H4 (cell line): ENCODE measurements at places on chromosomes 5 and 9. TPM values are rescaled to one million over a fixed set of nuclear protein-coding genes. Genes with fewer than 3 reads are reported as not detected.

- DNase-seq, result no peak
Measured at GRCh38 chr9:76602199-76602598, 143.2 kb downstream of the GCNT1 start.

GRCh38 chr9:70602321-70603019 lies 188.0 kb upstream of the KLF9 start:
- DNase-seq, result peak; percentile 92

Gene GPSM1
- total RNA-seq, result 5.1 and 8.9 TPM in 2 replicates

Gene GHR
- total RNA-seq, result 1.3 and 3.3 TPM in 2 replicates

- DNase-seq, result no peak
Measured at GRCh38 chr9:134891713-134892112, 11.1 kb downstream of the FCN2 start.

- DNase-seq, result no peak
Measured at GRCh38 chr5:149930749-149931574, 13.6 kb downstream of the PDE6A start.

DNA sequence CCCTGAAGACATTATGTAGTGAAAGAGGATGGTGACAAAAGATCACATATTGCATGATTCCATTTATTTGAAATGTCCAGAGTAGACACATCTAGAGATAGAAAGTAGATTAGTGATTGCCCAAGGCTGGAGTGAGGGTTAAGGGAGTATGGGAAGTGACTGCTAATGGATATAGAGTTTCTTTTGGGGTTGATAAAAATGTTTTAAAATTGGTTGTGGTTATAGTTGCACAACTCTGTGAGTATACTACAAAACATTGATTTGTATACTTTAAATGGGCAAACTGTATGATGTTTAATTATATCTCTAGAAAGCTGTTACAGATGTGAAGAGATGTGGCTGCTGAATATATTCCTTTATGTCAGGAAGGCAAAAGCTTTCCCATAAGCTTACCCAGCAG lies 202.8 kb downstream of the CCDC171 start:
- DNase-seq, result peak; percentile 36

Gene FOXD4
- 1.2 TPM in 1 of 2 replicates, not detected in the other for total RNA-seq

GRCh38 chr5:103244398-103244797 lies 14.2 kb upstream of the MACIR start:
- DNase-seq, result no peak
